Testis (tissue), 5 donors: ENCODE measurements at places on chromosomes 12 and 14. TPM values are rescaled to one million over a fixed set of nuclear protein-coding genes. Genes with fewer than 3 reads are reported as not detected.

RNASE1 gene
- 2,192 TPM for total RNA-seq

GRCh38 chr14:72033365-72033764, 101.1 kb downstream of the RGS6 start:
- no peak for DNase-seq

DNA sequence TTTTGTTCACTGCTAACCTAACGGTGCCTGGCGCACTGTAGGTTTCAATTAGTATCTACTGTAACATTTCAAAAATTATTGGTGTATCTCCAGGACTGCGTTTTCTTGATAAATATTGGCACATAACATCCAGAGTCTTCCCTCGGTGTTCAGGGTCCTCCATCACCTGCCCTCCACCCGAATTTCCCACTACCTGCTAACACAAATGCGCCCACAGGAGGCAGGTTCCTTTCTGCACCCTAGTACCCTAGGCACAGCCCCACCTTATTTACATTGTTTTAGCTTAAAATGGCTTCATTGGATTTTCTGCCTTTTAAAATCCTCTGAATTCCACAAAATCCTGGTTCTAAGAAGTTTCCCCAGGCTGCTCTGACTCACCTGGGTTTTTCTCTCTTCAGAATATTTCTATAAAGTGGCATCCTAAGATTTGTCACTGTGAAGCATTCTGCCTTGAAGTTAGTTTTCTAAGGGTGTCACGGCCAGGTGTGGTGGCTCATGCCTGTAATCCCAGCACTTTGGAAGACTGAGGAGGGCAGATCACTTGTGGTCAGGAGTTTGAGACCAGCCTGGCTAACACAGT, 38.6 kb downstream of the CPM start:
- no peak for DNase-seq

DNA sequence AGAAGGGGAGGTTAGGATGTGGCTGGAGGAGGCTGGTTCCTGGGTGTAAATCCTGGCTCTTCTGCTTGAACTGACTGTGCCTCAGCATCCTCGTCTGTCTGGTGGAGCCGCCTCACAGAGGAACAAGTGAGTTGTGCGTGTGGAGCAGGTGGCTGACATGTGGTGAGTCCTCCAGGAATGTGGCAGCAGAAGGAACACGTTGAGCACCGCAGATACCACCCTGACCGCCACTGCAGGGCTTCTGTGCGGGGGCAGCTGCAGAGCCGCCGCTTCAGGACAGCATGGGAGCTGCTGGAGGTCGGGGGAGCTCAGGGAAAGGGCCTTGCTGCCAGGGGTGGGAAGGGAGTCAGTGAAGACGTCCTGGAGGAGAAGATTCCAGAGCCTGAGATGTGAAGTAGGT, 48.9 kb downstream of the TRAF3 start:
- no peak for DNase-seq

GRCh38 chr14:88493392-88494185, 61.2 kb downstream of the PTPN21 start:
- DNase-seq: peak; percentile 53

FAM222A gene
- 78.6 TPM for total RNA-seq

DNA sequence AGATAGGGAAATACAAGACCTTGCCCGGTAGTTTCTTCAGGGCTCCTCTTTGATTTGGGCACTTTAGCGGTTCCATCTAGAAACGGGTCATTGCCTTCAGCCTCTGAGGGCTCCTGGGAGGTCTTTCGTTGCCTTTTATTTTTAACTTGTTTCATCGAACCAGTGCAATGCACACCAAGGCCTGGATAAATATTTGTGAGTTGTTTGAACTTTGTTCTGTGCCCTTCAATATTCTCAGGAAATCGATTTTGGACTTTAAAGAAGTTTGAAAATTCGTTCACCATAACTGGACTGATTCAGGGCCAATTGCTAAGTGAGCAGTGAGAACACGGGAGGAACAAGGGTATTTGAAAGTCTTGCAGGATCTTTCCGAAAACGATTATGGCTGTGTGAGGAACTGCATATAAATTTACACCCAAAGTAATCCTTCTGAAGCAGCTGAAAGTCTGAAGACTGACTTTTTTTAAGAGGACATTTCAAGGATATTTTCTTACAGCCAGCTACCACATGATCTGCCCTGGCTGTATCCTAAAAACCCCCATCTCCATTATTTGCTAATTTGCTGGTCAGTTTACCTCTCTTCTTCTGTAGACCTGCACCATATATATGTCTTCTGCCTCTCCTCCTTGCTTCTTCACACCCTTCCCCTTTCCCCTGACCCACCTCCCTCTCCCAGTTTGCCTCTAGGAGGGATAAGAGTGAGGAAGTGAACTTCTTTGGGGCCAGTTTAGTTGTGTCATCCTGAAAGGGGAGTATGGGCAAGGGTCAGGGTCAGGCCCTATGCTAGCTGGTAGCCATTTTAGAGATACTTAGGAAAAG, 8.0 kb downstream of the DUSP6 start:
- no peak for DNase-seq

CAPZA3 gene
- total RNA-seq: 52.6 TPM

- no peak for DNase-seq
Measured at GRCh38 chr12:68106660-68107059, 52.9 kb downstream of the IFNG start.

- DNase-seq: no peak
Measured at GRCh38 chr12:39327965-39328364, 115.0 kb downstream of the KIF21A start.

DNA sequence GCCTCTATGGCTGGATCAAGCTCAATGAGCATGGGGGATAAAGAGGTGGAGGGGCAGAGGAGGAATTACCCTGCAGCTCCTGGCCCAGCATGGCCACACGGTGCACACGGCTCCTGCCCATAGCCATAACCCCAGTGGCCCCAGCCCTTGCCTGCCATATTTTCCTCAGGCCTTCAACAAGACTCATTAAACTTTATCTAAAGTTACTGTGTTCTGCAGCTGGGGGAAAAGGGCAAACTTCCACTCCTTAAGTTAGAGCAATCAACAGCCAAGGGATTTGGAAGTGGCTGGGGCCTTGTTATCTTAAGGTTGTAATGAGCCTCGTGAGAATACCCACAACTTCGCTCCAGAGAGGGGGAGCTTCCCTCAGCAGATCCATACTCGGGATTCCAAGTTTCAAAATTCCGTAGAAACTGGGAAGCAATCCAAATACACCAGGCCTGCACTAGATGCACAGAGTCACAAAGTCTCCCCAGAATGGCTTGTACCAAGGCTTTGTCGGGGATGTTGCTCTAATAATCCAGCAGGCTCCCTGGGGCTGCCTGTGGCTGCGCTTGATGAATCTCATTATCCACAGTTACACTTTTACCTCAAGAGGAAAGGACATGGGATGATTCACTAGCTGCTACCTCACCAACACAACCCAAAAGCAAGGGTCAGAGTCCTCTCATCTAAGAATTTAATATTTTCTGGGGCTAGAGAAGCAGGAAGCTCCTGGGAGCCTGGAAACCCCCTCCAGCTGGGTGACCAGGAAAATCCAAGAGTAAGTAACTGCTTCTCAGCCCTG, 13.0 kb upstream of the OR6J1 start:
- DNase-seq: peak; percentile 32

CS gene
- 70.2 TPM for total RNA-seq

DNA sequence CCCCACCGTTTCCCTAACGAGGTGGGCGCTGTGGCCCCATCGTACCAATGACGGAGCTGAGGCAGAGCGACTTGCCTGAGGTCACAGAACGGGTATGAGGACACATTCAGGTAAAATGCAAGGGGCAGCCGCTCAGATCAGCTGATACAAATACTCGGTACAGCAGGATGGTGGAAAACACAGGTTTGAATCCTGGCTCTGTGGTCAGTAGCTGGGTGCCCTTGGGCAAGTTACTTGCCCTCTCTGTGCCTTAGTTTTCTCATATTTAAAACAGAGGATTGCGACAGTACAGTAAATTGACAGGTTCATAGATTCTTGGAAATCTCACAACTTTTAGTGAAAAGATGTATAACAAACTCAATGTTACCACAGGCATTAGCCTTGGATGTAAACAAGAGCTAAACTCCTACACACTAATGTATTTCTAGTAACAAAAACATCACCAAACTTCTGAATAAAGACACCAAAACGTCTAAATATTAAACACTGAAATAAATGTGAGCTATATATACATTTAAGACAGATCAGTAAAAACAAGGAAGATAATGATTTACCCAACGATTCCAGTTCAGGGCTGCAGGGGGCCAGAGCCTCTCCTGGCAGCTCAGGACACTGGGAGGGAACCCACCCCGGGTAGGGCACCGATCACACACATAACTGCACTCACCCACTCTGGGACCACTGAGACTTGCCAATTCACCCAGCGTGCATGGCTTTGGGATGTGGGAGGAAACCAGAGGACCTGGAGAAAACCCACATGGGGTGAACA, 128.4 kb downstream of the RBM19 start:
- no peak for DNase-seq

GRCh38 chr12:47219243-47219642, 139.5 kb upstream of the AMIGO2 start:
- DNase-seq: no peak

CACNA1C gene
- 36.8 TPM for total RNA-seq

GRCh38 chr14:54747616-54748015, 155.0 kb downstream of the GCH1 start:
- DNase-seq: no peak

GRCh38 chr14:55348766-55349453, 62.7 kb downstream of the ATG14 start:
- no peak for DNase-seq
